Fibroblast of lung (primary cell): ENCODE measurements at places on chromosomes 2 and 18.
A peak's percentile ranks its signal among the peaks of the same experiment; 100 is the strongest.

- peak; percentile 74 for DNase-seq
Observed at GRCh38 chr2:216698895-216699294, 3.5 kb upstream of the IGFBP5 start.

GRCh38 chr2:119691651-119692245, 12.7 kb downstream of the TMEM177 start:
- DNase-seq, result no peak

- DNase-seq, result no peak
Observed at GRCh38 chr2:21676676-21677075, 552.9 kb downstream of the TDRD15 start.

GRCh38 chr2:70474256-70474848, 79.3 kb downstream of the TGFA start:
- no peak for DNase-seq

DNA sequence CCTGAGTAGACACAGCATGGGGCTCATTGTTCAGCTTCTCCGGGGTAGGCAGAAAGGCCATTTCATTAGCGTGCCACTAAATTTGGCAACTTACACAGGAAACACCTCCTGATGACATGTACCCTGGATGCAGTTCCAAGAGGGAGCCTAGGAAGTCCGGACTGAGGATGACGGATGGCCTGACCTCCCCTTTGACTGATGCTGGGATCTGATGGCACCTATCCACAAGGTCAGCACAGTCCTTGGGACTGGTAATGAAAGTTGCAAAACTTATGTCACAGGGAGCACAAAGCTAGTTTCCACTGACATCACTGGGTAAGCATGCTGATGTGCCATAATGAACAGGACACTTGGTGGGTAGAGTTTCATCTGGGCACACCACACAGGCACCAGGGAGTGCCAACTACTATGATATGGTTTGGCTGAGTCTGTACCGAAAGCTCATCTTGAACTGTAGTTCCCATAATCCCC, 126.7 kb upstream of the ARL4C start:
- no peak for DNase-seq
